Renal pelvis (tissue), 12 donors: ENCODE measurements at places on chromosomes 3 and 15. TPM values are rescaled to one million over a fixed set of nuclear protein-coding genes. Genes with fewer than 3 reads are reported as not detected.

- no peak for DNase-seq
Measured at GRCh38 chr15:92079047-92079446, 225.5 kb downstream of the SLCO3A1 start.

HLTF gene
- polyA plus RNA-seq, result 50.4 TPM

FGF7 gene
- 10.3 TPM for polyA plus RNA-seq

SPINK8 gene
- polyA plus RNA-seq, result 0.33 TPM

GPR62 gene
- 0.77 TPM for polyA plus RNA-seq

DNA sequence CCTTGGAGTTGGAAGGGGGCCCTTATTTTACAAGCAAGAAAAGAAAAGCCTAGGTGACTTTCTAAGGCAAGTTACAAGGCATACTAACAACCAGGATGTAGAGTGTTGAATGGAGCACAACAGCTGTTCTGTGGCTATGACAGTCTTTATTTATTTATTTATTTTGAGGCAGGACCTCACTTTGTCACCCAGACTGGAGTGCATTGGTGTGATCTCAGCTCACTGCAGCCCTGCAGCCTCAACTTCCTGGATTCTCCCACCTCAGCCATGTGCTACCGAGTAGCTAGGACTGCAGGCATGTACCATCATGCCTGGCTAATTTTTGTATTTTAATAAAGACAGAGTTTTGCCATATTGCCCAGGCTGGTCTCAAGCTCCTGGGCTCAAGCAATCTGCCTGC is 973.4 kb downstream of the ROBO1 start:
- DNase-seq, result no peak
